Activated CD8-positive, alpha-beta memory T cell treated with anti-CD3 and anti-CD28 coated beads for 24 hours (primary cell): ENCODE measurements at places on chromosomes 12 and 14.
A peak's percentile ranks its signal among the peaks of the same experiment; 100 is the strongest.

- no peak for DNase-seq
Measured at GRCh38 chr14:90831821-90832220, 15.6 kb upstream of the TTC7B start.

DNA sequence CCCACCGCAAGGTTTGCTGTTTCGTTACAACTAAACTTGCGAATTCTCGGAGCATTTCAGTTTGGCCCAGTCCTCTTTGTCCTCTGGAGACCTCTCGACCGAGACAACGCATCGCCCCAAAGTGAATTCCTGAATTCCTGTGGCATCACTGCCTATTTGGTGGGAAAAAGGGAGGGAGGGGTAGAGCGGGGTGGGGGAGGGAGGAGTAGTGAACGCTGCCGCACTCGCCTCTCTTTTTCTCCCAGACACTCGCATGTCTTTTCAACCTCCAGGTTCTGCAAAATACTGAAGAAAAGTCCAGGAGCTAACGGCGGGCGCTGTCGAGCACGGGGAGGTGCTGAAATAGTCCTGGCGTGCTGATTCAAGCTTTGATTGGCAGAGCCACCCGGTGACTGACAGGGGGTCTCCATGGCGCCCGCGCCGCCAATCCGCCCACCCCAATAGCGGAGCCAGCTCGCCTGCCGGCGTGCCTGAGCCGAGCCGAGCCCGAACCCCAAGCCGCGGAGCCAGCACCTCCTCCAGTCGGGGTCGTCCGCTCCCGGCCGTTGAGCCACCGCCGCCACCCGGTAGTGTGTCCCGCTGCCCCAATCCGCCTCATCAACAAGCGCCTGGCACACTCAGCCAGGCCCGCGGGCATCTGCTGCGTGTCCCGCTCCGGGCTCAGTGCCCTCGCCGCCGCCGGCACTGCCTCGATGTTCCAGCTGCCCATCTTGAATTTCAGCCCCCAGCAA is at the start of gene SIX6:
SIX6 (plus strand) TSS at position 440 of the 731 bp plus-strand sequence; CDS start at position 693, 253 bp downstream.
- DNase-seq, result peak; percentile 56

- no peak for DNase-seq
Measured at GRCh38 chr14:47332939-47333338, 342.5 kb downstream of the MDGA2 start.

- DNase-seq, result no peak
Measured at GRCh38 chr14:85442996-85443395, 86.9 kb upstream of the FLRT2 start.

- no peak for DNase-seq
Measured at GRCh38 chr14:87995500-87996290, 2.7 kb upstream of the GALC start.

DNA sequence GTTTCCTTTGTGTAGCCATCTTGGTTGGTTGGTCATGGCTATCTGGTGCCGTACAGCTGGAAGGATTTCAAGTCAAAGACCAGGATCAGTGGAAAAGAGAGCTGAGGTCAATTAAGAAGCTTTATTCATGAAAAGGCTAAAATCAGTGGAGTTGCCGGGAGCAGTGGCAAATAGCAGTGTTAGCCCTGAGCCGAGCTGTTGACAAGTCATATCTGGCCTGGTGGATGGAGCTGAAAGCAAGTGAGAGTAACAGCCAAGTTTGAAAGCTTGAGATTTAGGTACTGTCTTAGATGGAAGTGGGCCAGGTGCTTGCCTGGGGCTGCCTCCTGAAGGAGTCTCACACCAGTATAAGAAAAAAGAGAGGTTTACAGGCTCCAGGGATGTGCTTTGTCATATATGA is 9.0 kb downstream of the BATF start:
- DNase-seq, result no peak

DNA sequence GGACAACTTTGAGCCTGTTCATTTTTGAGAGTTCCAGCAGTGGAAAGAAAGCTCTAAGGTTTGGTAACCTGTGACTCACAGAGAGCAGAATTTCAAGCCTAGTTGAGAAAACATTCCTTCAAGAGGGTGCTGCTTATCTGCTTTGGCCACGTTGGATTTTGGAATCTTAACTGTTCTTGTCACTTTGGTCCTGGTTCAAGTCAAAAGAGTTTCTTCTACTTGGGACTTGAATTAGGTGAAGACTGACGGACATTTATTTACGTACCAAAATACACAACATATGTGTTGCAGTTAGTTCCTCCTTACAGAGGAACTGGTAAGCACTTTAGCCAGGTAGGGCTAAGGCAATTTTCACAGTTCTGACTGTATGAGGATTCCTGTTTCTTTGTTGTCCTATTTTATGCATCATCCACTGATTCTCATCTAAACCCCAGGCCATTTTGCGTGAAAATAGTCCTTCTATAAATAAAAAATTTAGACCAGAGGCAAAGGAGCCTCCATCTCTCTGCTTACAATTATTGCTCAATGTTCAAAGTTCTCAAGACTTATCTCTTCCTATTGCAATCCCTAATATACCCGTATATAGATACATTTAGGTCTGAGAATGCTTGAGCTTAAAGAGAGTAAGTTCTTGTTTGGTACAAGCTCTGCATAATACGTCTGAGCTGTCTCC is 580.9 kb downstream of the DIO2 start:
- DNase-seq, result no peak

GRCh38 chr14:28744126-28744525 is 22.5 kb upstream of the FOXG1 start:
- no peak for DNase-seq

GRCh38 chr14:93120517-93120916 is 4.8 kb upstream of the ITPK1 start:
- no peak for DNase-seq

DNA sequence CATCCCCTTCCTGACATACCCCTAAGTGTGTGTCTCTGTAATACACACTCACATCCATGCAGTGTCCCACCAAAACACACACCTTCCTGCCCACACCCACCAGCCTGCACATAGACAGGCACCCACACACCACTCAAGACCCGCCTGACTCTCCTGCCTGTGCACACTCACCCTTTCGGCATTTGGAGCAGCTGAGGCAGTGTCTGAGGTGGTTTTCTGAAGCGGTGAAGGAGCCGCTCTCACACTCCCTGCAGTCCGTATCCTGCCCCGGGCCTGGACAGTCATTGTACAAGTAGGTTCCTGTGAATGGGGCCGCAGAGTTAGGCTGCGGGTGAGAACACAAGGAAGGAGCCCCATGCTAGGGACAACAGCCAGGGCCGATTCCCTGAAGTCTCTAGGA is 8.3 kb downstream of the TNFRSF1A start:
- DNase-seq, result peak; percentile 71

DNA sequence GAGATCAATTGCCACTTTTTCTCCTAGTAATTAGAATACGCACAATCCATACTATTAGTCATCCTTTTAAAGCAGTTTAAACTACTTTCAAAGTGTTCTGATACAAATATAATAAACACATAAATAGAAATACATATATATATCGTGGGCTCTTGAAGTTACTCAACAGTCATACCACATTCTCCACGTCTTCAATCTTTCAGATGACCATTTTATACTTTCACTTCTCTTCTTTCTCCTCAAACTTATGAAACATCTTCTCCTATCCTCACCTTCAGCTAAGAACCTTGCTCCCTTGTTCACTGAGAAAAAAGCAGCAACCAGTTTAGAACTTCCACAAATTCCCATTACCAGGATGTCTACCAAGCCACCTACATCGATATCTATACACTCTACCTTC is 19.2 kb downstream of the CEP290 start:
- no peak for DNase-seq

DNA sequence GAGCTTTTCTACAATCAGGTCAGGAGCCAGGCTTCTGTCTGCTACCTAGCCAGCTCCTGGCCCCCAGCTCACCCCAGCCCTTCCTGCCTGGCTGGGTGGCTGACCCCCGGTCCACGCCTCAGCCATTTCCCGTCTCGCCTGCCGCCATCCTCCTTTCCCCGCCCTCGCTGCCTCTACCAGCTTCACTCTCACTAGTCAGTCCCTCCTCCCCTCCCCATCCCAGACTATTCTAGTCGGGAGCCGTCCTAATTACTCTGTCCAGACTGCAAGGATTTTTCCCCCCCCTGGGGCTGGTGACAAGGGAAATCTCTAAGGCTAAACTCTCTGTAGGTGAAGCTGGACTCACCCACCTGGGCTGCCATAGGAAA is 825 bp downstream of the DHH start:
- no peak for DNase-seq

- DNase-seq, result no peak
Measured at GRCh38 chr14:60328583-60328982, 79.6 kb downstream of the PPM1A start.

- DNase-seq, result no peak
Measured at GRCh38 chr12:120884644-120885043, 19.5 kb downstream of the SPPL3 start.

DNA sequence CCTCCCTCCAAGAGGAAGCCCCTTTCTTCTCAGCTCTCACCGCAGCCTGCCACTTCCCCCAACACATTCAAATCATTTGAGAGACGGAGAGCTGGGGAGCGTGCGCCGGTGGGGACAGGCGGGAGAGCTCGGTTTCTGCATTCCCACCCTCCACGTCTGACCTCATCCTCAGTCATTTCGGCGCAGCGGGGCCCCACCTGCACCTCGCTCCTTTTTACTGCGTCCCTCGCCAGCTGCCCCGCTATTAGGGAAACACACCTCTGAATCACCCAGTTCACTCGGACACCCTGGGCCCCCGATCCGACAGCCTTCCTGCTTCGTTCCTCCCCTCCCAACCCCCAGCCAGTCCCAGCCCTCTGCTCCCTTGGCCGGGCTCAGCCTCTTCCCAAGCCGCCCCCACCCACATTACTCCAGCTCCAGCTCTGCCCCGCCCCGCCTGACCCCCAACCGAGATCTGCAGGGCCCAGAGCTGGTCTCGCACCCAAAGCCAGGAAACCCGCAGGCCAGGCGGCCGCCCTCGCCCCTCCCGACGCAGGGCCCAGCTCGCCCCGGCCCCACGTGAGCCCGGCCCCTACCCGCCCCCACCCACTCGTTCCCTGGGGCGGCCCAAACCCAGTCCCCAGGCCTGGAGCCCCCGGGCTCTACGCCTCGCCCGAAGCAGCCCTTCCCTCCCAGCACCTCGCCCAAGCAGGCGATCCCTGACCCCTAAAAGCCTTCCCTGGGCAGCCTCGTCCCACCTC is 783 bp downstream of the CORO1C start:
- peak; percentile 74 for DNase-seq

DNA sequence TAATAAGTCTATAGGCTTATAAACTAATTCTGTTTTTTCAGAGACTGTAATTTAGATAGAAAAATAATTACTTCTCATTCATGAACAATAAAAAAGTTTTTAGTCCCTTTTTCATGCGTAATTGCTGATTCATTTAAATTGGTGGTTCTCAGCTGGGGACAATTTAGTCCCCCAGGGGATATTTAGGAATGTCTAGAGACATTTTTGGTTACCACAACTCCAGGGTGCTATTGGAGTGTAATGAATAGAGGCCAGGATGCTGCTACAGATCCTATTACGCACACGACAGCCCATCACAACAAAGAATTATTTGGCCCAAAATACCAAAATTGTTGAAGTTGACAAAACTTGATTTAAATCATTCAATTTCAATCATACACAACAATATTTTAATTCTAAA is 22.8 kb upstream of the VCPKMT start:
- DNase-seq, result no peak

DNA sequence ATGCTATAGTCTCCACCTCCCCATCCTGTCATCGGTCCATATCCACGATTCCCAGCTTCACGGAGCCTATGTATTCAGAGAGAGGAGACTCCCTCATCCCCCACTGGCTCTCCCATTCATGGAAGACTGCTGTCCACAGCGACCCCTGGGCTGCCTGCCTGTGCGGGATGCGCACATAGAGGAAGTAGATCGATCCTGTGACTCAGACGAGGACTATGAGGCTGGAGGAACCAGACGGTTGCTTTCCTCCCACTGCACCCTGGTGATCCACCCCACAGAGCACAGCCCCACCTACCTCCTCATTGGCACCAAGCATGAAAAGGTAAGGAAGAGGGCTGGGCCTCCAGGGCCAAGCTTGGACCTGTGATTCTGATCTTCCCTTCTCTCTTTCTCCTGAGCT is 24.4 kb downstream of the PIGH start:
- no peak for DNase-seq

DNA sequence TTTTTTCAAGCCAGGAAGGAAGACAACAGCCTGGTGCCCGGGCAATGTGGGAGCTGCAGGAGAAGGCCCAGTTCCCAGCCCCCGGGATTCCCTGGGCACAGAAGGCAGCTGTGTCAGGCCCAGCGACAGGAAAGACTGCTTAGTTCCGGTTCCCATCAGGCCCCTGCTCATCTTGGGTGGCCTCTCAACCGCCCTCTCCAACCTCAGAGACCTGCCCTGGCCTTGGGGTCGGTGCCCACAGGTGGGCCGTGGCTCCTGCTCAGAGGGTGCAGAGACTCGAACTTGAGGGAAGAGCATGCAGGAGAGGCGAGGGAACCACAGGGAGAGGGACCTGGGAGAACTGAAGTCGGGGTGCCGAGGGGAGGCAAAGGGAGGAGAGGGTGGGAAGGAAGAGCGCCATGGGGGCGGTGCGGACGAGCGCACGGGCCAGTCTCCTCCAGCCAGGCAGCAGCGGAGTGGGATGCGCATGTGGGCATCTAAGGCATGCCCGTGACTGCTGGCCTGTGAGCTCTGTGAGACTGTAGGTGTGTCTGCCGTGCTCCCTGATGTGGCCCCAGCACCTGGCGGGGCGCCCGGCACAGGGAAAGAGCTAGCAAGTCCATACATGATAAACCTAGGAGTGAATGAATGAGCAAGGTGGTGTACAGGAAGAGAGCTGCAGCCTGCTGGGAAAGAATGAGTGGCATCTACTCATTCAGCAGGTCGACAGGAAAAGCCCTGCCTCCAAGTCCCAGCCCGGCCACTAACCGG is 42.7 kb downstream of the SSH1 start:
- no peak for DNase-seq

- no peak for DNase-seq
Measured at GRCh38 chr12:23560611-23561010, 388.9 kb downstream of the SOX5 start.

GRCh38 chr12:95723693-95724384 is 66.7 kb downstream of the NTN4 start:
- no peak for DNase-seq

DNA sequence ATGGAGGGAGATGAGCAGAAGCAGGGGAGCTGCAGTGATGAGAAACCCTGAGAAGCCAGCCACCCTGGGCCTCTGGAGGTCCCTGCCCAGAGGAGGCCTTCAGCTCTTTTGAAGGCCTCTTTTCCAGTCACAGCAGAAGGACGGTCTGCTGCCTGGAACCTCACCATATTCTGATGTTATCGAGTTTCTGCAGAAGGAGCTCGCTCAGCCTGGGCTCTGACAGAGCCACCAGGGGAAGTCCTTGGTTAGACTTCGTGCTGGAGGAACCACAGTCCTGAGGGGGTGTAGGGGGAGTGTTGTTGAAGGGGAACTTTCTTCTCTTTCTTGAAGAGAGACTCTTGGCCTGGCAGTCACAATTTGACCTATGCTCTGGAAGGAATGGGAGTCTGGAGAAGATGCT is 25.1 kb upstream of the BATF start:
- no peak for DNase-seq

- DNase-seq, result no peak
Measured at GRCh38 chr12:60265741-60266140, 669.9 kb downstream of the SLC16A7 start.
